Adipocyte (in vitro differentiated cells): ENCODE measurements at places on chromosomes 4 and X.

DNA sequence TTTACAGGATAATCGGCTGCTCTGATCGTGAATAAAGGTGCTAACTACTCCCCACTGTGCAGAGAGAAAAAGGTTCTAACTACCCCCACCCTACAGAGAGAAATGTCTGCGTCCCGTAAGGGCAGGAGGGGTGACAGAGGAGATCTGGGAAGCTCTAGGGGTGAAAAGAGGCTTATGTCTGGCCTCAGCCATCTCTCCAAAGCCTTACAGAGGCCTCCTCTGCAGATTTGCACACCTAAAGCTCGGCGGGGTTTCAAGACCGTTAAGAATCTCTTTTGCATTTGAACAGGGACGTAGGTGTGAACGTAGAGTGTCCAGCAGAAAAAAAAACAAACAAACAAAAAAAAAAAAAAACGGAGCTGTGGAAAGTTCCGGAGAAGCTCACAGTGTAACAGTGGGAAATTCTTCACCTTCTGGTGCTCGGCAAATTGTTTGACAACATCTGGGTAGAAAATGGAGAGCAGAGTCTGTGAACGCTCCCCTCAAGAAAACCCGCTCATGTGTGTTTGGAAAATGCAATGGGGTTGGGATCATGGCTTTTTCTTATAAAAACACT is 161.0 kb downstream of the SHOX start:
- DNase-seq, result no peak

DNA sequence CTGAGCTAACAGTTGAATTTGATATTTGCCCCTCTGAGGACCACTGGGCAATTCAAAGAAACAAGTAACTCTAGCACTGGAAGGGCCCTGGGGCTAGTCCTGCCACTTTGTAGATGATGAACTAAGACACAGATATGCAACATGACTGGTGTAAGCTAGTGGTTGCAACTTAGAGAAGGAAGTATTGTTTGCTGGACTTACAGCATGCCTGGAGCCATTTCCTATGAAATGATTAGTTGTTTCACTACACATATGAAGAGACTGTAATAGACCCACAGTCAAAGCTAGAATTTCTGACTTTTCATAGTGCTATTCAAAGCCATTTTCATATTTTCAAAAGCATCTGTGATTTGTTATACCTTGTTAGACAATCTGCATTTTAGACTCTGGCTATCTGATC is 96.2 kb downstream of the TSPAN7 start:
- DNase-seq, result no peak

- no peak for DNase-seq
These were observed 130.6 kb downstream of the FRYL start for GRCh38 chr4:48649505-48649904.

DNA sequence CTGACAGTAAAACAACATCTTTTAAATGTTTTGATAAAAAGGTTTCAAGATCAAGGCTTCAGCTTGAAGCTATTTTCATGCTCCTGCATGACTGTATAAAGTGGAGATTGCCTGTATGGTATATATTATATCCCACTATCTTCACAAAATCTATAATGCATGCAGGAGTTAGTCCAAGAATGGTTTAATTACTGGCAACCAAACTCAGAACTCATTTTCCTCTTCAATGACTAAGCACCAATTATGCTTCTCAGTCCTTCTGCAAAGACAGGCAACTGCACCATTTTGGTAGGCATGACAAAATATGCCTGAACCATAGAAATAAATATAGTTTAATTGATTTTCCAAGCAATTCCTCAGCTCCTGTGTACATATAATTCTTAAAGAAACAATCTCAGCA is 54.5 kb downstream of the NPY5R start:
- no peak for DNase-seq

- DNase-seq, result no peak
These were observed 89.3 kb downstream of the SMARCA1 start for GRCh38 chrX:129433945-129434344.

- no peak for DNase-seq
These were observed 409.4 kb downstream of the UBE2NL start for GRCh38 chrX:144293229-144293628.

DNA sequence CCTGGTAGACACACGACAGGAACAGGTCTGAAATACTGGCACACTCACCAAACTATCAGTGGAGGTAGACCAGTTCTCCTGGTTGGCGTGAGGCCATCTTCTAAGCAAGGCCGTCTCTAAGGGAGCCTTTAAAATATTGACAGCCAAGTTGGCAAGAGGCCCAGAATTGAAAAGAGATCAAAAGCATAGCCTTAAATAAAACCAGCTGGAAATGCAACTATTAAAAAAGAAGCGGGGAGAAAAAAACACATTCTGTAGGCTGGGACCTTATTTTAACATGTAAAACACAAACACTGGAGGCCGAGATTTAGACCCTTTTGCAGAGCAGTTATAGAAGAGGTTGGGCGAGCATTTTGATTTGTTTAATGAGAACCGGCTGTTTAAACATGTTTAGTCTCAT is 233.0 kb upstream of the CLNK start:
- DNase-seq, result no peak

DNA sequence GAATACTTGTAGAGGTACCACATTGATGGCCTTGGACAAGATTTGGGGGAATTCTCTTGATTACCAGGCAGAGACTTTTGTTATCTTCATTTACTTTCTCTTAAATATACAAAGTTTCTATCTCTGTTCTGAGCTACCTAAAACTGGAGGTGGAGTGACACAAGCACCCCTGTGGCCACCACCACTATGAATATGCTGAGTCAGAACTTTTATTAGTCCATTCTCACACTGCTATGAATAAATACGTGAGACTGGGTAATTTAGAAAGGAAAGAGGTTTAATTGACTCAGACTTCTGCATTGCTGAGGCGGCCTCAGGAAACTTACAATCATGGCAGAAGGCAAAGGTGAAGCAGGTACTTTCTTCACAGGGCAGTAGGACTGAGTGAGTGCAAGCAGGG is 67.1 kb downstream of the RTL3 start:
- no peak for DNase-seq

- no peak for DNase-seq
These were observed 1722.1 kb upstream of the PCDH10 start for GRCh38 chr4:131427000-131427399.
